Stimulated activated CD4-positive, alpha-beta T cell treated with anti-CD3 and anti-CD28 coated beads, Interleukin-1b, Interleukin-23, amount 100 ng/mL, for 1 hour (primary cell): ENCODE measurements at places on chromosomes 3 and 15.

DNA sequence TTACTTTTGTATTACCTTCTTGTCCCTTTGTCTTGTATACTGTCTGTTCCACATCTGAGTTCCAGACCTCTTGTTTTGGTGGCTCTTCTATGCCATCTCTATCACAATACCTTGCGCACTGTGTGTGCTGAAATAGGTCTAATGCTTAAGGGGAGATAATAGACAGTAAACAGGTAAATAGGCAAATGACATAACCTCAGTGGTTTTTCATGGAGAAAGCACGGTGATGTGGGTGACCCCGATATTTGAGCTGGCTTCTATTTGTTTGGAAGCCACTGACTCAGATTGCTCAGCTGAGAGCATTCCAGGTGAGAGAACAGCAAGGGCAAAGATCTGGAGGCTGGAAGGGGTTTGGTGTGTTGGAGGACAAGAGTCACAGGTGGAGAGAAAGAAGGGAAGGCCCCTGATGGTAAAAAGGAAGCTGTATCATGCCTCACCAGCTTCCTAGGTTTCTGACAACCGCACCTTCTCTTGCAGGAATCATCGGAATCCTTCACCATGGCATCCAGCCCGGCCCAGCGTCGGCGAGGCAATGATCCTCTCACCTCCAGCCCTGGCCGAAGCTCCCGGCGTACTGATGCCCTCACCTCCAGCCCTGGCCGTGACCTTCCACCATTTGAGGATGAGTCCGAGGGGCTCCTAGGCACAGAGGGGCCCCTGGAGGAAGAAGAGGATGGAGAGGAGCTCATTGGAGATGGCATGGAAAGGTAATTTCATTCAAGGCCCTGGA, 795 bp downstream of the MCM2 start:
- no peak for DNase-seq

GRCh38 chr15:38042707-38043445, 108.4 kb downstream of the TMCO5A start:
- DNase-seq, result no peak

GRCh38 chr15:95325763-95326404, 1004.6 kb upstream of the NR2F2 start:
- DNase-seq, result no peak

DNA sequence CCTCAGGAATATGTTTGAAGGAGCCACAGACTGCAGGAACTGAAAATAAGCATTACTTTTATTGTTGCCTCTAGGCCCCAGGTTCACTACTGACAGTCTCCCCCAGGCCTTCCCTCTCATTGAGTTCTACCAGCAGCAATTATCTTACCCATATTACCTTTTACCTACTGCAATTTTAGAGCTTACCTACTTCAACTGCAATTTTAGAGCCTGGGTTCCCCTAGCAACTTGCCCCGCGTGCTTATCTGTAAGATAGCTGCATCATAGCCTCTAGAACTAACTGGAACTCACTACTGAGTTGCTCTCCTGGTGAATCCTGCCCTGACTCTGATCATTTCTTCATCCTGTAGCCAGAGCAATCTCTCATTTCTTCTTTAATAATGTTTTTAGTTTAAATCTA, 29.2 kb upstream of the WWTR1 start:
- DNase-seq, result no peak

DNA sequence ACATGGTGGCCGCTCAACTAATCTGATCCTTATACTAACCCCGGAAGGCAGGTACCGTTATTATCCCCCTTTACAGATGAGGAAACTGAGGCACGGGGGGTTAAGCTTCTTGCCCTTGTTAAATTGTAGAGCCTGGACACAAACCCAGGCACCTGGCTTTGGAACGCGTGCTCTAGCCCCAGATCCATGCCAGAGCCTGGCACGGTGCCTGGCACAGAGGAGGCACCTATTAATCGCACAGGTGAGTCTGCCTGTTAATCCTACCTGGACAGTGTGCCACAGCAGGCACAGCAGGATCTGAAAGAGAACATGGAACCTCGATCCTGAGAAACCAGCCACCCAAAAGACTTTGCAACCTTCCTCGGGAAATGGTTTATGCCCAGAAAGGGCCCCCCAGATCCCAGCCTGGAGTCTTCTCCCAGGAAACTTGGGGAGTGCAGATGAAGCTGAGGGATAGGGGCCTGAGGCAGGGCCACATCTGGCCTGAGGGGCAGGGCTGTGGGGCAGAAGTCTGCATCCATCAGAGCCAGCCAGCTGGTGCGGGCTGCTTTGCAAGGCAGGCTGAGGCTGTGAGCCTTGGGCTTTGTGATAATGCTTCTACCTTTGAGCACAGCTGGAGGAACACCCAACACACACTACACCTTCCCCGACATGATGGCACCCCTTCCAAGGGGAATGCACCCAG, 55.3 kb upstream of the SLC6A1 start:
- DNase-seq, result no peak

GRCh38 chr3:114565216-114565615, 271.4 kb downstream of the TIGIT start:
- DNase-seq, result no peak

DNA sequence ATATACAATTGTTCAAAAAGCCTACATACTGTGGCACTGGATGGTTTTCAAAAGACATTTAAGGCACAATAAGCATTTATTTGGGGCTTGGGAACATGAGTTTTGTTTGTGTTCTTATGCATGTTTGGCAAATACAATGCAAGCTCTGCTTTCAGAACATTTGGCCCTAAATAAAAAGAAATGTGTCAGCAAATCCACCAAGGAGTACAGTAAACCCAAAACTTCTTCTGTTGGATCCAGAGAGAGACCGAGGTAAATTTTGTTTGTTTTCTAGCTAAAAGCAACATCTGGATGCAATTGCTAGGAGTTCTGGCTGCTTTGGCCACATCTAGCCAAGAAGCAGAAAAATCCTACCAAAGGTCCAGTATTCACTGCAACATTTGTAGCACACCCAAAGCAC, 168.8 kb downstream of the DCLK3 start:
- DNase-seq, result no peak

DNA sequence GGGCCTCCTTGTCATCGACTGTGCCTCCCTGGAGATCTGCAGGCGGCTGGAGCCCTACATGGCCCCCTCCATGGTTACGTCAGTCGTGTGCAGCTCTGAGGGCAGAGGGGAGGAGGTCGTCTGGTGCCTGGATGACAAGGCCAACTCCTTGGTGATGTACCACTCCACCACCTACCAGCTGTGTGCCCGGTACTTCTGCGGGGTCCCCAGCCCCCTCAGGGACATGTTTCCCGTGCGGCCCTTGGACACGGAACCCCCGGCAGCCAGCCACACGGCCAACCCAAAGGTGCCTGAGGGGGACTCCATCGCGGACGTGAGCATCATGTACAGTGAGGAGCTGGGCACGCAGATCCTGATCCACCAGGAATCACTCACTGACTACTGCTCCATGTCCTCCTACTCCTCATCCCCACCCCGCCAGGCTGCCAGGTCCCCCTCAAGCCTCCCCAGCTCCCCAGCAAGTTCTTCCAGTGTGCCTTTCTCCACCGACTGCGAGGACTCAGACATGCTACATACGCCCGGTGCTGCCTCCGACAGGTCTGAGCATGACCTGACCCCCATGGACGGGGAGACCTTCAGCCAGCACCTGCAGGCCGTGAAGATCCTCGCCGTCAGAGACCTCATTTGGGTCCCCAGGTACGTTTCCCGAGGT, 146.5 kb downstream of the LRRK1 start:
- DNase-seq, result no peak

DNA sequence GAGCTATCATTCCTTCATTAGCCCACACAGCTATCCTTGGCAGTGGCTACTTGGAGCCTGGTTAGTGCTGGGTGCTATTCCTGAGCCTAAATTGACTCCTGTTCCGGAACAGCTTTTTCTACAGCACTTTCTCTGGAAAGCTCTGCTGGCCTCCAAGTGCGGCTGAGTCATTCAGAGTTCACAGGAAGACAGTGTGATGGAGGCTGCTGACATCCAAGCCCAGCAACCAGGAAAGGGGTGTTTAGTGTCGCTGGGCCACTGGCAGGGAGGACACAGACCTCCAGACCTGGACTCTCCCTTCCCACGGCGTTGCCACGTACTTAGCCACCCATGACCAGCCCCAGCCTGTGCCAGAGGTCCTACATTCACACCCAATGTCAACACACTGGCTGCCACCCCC, 28.7 kb downstream of the CACNA2D2 start:
- no peak for DNase-seq

- no peak for DNase-seq
These were observed 43.8 kb downstream of the SLC2A2 start for GRCh38 chr3:170982733-170983132.

DNA sequence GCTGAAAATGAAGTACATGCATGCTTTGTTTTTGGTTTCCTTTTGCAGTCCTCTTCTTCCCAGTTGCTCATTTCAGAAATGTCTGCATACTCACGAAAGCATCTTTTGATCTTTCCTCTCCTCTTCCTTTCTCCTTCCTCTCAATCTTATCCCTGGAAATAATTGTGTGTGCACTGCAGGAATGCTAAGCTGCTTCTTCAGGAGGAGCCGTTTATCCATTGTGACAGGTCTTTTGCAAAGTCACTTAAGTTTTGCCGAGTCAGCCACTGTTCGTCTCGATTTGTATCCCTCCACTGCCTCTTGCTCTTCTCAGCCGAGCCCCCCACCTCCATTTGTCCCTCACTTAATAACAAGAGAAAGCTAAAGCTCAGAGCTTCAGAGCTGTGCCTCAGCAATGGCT, 597.6 kb downstream of the AGBL1 start:
- DNase-seq, result no peak

GRCh38 chr3:123333401-123333800, 115.5 kb downstream of the ADCY5 start:
- no peak for DNase-seq

- no peak for DNase-seq
These were observed 146.6 kb downstream of the THSD4 start for GRCh38 chr15:71261909-71262308.

DNA sequence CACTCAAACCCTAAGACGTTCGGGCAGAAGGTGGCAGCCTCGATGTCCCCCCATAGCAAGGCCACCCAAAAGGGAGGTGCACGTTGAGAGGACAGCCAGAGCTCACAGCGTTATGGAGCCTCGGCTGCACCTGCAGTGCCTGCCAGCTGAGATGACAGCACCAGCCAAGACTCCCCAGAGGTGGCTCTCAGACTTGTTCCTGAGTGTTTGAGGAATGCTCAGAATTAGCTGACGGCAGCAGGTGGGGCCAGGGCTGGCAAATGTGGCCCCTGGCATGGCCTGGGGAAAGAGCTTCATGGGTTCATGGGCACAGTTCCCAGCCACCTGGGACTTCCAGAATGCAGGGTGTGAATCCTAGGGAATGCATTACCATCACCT, 177.8 kb downstream of the KLF13 start:
- DNase-seq, result no peak

GRCh38 chr3:127483005-127483641, 107.4 kb downstream of the TPRA1 start:
- no peak for DNase-seq

GRCh38 chr3:50689558-50689957, 14.8 kb downstream of the DOCK3 start:
- DNase-seq, result no peak

GRCh38 chr3:19348500-19348899, 200.2 kb downstream of the KCNH8 start:
- DNase-seq, result no peak

DNA sequence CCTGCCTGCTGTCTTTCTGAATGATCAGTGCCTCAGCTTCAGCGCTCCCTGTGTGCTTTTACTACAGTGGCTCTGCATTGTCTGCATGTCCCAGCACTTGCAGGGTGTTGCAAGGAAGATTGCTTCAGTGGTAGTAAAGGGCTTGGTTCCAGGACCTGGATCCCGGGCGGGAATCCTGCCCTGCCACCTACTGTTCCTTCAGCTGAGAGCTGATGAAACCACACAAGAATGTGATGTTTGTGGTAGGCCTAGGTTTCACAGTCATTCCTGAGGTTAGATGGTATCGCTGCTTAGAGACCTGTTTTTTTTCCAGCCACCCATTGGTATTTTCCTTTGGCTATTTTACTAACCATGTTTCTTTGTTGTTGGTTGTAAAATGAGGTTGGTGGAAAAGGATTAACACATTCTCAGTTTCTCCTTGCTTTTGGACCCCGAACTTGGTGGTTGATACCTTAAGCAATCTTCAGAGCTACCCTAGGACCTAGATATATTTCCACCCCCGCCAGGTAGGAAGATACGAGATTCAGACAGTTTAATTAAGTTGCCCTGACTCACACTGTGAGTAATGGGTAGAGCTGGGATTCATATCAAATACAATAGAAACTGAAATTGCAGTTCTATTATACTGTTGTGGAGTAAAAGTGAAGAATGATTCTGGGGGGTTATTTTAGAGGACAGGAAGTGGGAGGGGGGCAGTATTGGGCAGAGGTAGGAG, 11.4 kb downstream of the GPR87 start:
- no peak for DNase-seq

DNA sequence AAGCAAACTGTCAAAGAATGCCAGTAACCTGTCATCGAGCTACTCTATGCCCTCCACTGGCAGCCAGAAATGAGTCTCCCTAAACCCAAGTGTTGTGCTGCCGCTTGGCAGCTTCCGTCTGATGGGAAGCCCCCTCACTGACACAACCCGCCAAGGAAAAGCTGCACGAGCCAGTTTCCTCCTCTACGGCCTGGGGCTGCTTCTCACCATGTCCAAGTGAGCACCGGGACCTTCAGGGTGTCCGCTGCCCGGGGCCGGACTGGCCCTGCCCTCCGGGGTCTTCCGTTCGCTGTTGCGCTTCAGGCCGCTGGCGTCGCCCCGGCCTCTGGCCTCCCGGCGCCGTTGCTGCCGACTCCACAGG, 490 bp downstream of the TOMM70 start:
- DNase-seq, result no peak

GRCh38 chr3:44966795-44967278, 9.1 kb downstream of the ZDHHC3 start:
- DNase-seq, result no peak

- DNase-seq, result no peak
These were observed 2.9 kb downstream of the NCEH1 start for GRCh38 chr3:172707967-172708366.

- no peak for DNase-seq
These were observed 9.8 kb downstream of the ABTB1 start for GRCh38 chr3:127682561-127682960.

- no peak for DNase-seq
These were observed 23.0 kb upstream of the XRN1 start for GRCh38 chr3:142470826-142471225.

- no peak for DNase-seq
These were observed 307.9 kb downstream of the PDCD6IP start for GRCh38 chr3:34106379-34106778.

GRCh38 chr3:2823031-2823430, 287.1 kb downstream of the IL5RA start:
- no peak for DNase-seq

- DNase-seq, result no peak
These were observed 473.3 kb downstream of the OTOL1 start for GRCh38 chr3:161969867-161970266.

DNA sequence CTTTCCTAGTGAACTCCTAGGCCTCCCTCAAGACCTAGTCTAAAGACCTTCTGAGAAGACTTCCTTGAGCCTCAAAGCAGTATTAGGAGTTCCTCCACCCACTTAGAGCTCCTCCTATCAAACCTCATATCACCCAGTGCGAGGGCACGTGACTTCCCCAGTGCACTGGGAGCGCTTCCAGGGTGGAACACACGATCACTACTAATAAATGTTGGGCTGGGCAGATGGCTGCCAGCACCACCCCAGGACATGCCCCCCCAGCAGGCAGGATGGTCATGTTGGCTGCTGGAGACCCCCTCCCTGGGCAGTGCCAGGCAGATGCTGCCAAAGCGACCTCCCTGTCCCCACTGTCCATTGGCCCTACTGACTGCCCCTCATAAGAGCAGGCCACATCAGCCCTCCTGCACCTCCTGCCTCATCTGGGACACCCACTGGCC, 8.5 kb upstream of the PLXND1 start:
- no peak for DNase-seq
